ENCODE measurements at places on chromosomes 1 and 21. TPM values are rescaled to one million over a fixed set of nuclear protein-coding genes. Genes with fewer than 3 reads are reported as not detected.

S100A8 gene
- not detected for total RNA-seq

PKLR gene
- 0.14 TPM for total RNA-seq

NBPF6 gene
- total RNA-seq, result not detected

S100A7A gene
- total RNA-seq, result not detected

KCNH1 gene
- total RNA-seq, result not detected

KRTAP7-1 gene
- total RNA-seq, result not detected

C8B gene
- total RNA-seq, result not detected

HFM1 gene
- total RNA-seq, result not detected

TEX38 gene
- not detected for total RNA-seq

ITLN2 gene
- not detected for total RNA-seq

CFHR1 gene
- total RNA-seq, result not detected

FAM3B gene
- not detected for total RNA-seq

PTPN22 gene
- total RNA-seq, result 54.4 TPM

C1orf141 gene
- 0.41 TPM for total RNA-seq

APP gene
- total RNA-seq, result 81.4 TPM

ATP1A2 gene
- total RNA-seq, result not detected

DISP1 gene
- 1.5 TPM for total RNA-seq

C4BPA gene
- total RNA-seq, result not detected

B3GALNT2 gene
- 14.9 TPM for total RNA-seq

HSD3B1 gene
- not detected for total RNA-seq

All from activated naive CD4-positive, alpha-beta T cell treated with anti-CD3 and anti-CD28 coated beads, Interleukin-2, amount 50 U/mL, for 72 hours (primary cell).